ENCODE measurements at places on chromosomes 7 and 10.

GRCh38 chr7:106166651-106167342, 54.7 kb upstream of the SYPL1 start:
- peak; percentile 58 for DNase-seq

- no peak for DNase-seq
Measured at GRCh38 chr10:95454356-95454755, 106.8 kb downstream of the SORBS1 start.

GRCh38 chr10:133129071-133129858, 30.8 kb upstream of the KNDC1 start:
- DNase-seq: no peak

DNA sequence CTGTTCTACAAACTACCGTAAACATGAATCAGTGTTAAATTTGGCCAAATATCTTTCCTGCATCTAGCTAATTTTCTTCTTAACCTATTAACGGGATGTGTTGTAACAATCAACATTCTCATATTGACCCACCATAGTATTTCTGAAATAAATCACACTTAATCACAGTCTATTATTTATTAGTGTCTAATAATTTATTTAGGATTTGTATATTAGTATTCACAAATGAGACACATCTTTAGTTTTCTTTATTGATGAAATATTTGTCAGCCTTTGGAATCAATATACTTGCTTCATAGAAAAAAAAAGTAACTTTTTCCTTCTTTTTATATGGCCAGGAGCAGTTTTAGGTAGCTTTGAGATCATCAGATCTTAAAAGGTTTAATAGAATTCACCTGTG, 4.6 kb downstream of the GIMAP7 start:
- no peak for DNase-seq

- DNase-seq: peak; percentile 16
Measured at GRCh38 chr7:142556740-142557139, 192.5 kb upstream of the PRSS1 start.

- peak; percentile 47 for DNase-seq
Measured at GRCh38 chr7:128322040-128322643, 21.6 kb downstream of the RBM28 start.

- DNase-seq: no peak
Measured at GRCh38 chr10:7853226-7853842, 35.0 kb downstream of the TAF3 start.

DNA sequence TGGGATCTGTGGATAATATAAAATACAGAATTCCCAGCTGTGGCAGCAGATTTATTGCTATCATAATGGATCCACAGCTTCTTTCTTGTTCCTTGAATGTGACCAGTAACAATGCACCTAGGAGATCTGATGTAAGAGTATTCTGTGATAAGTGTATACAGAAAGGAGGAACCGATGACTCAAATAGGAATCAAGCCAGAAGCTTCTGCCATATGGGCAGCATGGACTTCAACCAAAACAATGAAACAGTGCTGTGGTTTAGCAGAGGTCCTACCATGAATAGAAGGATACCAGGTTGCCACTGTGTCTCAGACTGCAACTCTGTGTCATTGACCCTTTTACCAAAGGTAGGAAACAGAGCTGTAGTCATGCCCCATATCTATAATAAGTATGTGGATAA, 81.8 kb downstream of the PTPRZ1 start:
- DNase-seq: no peak

DNA sequence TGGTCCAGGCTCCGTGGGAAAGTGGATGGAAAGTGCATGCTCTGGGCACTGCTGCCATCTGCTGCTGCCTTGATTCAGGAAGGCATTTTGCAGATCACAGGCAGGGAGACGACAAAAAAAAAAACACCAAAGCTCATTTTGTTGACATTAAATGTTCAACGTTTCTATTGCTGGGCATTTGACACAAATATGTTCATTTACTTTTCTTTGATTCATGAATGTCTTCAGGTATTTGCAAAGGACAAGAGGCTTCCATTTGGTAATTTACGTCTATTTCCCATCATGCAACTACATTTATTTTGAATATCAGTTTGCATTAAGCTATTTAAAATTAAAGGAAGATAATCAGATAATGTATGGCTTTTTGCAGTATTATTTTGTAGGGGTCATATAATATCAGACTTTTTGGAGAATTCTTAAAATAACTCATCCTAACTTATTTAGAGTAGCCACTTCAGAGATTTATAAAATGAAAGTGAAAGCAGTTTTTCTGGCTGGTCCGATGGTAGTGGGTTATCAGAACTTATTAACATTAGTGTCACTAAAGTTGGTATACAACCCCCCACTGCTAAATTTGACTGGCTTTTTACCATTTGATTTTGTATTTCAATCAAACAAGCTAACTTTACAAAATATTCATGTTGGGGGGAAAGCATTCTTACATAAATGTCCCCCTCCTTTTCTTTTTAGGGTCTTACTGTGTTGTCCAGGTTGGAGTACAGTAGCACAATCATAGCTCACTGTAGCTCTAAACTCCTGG, 65.3 kb downstream of the PDIA4 start:
- peak; percentile 84 for DNase-seq

DNA sequence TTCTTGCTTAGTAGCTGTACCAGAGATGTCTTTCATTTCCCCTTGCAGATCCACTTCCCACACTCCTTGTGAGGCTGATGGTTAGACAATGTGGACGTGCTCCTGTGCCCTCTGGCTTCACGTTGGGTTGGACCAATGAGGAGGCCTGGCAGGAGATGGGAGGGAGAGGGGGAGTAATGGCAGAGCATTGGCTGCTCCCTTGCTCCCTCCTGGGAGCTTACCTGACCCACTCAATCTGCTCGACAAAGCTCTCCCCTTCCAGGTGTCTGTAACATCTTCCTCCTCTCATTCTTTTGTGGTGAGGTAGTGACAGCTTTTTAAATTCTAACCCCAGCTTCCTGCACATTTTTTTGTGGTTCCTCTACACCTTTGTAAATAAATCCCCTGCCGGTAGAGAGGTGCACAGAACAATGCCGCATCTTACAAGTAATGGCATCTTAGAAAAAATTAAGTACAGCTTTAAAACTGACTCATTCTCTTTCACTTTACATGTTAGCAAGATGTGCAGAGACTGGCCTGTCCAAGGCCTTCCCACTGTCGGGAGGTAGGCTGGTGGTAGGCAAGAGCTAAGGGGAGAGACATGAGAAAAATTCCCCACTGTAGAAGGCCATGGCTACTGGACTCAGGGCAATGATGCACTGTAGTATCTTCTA, 134.3 kb downstream of the HTR7 start:
- no peak for DNase-seq

DNA sequence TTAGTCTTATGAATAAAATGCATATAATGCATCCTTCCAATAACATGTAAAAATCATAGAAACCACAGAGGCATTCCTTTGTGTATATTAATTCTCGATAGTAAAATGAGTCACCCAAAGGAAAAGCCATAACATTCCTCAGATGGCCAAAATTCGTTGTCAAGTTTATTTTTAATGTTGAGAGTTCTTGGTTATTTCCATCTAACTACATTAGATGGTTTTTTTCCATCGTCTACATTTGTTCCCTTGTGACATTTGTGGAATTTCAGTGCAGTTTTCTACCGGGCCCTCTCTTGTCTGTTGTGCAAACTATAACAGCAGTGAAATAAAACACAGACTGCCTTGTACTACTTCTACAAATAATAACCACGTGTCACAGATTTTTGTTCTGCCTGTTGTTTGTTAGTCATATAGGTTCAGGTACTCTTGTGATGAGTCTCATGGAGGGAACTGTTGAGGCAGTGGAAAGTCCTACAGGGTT, 54.7 kb upstream of the CCAR1 start:
- DNase-seq: no peak

DNA sequence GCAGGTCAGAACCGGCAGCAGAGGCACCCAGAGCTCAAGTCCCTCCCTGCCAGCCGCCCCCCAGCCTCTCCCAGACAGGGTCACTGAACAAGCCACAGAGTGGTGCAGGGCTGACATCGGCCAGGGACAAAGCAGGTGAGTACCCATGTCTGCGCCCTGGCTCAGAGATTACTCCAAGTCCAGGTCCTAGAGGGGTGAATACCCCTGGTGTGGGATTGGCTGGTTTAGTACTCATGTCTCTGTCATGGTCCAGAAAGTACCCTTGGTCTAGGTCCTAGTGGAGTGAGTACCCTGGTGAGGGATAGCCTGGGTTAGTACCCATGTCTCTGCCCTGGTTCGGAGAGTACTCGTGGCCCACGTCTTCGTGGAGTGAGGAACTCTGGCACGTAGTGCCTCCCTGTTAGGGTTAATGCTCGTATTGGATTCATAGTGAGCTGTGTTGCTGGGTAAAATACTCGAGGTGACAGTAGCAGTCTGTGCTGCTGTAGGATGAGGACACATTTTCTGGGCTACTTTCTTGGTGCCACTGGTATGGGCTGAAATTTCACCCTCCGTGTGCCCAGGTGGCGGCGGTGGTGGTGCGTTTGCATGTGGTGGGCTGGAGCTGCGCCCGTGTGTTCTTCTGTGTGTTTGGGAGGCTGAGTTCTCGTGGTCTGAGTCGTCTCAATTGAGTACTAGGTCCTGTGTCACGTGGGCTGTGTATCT, 25.5 kb upstream of the KNDC1 start:
- DNase-seq: no peak

DNA sequence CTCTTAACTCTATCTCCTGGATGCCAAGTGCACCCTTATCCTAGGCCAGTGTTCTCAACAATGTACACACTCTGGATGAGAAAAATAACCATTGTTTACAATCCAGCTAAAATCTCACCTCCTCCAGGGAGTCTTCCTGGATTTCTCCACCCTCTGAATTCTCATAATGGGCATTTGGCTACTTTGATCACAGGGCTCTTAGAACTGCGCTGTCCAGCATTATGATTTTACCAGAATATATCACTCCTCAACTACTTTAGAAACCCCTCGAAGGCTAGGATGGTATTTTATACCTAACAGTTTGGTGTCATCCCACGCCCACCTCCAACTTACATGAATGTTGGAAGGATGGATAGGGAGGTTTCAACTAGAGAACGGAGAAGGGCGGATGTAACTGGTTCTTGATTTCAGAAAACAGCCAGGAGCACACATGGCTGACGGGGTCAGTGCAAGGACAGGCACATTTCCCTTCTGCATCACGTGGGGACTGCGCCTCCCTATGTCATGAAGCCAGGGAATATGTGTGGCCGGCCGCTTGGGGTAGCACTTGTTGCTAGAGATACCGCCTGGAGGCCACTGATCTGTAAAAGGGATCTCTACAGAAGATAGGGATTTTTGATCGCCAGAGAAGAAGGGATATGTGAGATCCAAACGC, 1.2 kb upstream of the ATP6V0E2 start:
- DNase-seq: peak; percentile 86

GRCh38 chr10:35661236-35661635, 19.1 kb upstream of the FZD8 start:
- DNase-seq: no peak

DNA sequence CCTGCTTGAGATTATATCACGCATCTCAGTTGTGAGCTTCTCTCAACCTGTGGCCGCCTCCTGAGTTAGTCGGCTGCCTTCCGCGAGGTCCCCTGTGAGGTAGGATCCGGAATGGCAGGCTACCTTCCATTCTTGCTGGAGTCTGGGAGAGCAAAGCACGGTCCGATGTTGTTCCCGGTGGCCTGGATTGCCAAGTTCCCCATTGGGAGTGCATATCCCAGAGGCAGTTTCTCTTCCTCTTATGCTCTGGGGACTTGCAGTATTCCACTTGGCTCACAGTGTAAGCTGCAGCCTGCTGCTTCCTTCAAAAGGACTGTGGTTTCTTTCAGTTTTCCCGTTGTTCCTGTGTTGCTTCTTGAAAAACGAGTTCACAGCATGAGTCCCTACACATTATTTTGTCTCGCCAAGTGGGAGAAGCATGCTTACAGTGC, 225.4 kb upstream of the ZWINT start:
- DNase-seq: no peak

- no peak for DNase-seq
Measured at GRCh38 chr10:3435671-3436070, 263.1 kb upstream of the PITRM1 start.

DNA sequence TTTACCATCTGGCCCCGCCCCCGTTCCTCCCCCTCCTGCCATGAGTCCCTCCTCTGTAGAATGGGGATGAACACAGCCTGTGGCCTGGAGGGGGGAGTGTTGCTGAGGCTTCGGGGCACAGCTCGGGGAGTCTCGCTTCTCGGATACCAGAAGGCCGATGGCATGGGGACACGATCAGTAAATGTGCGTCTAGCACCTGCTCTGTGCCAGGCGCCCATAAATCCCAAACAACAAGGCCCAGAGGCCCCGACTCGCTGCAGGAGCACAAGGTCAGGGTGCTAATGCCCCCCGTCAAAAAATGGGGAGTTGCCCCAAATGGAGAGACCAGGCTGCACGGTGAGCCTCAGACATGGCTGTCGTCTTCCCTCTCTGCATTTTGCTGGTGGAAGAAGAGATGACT, 40.7 kb downstream of the JAKMIP3 start:
- no peak for DNase-seq

DNA sequence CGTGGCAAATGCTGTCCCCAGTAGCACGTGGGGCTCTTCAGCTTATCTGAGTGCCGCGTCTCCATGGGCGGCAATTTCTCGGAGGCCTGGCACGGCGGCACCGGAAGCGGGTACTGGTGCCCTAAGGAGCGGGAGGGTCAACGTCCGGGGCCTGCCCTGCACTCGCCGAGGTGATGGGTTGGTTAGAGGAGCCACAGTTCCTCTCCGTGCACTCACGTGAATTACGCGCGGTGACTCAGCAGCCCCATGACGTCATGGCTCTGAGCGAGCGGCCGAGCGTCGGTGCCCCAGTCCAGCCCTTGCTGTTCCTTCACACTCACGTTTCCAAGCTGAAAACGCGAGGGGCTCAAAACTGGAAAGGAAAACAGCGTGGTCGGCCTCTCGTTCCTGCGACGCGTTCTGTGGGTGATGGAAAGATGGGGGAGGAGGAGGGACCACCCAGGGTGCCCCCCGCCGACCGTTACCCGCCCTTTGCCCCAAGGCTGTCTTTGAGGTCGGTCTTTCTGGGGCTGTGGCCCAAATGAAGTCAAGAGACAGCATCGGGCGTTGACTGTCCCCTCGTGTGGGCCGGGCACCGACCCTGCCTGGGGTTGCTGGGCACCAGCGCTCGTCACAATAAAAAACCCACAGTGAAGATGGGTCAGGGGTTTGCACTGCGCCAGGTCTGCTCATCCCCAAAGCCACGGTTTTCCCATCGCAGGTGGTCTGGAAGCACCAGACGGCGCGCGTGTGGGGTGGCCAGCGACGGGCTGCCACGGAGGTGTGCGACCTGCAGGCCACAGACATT, 70.4 kb upstream of the CFAP46 start:
- no peak for DNase-seq

DNA sequence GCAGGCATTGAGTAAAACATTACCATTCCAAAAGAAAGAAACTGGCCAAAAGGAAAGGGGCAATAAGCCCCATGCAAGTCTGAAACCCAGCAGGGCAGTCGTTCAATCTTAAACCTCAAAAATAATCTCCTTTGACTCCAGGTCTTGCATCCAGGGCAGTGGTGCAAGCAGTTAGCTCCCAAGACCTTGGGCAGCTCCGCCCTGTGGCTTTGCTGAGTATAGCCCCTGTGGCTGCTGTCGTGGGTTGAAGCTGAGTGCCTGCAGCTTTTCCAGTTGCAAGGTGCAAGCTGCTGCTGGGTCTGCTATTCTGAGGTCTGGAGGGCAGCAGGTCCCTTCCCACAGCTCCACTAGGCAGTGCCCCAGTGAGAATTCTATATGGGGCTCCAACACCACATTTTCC, 580.1 kb upstream of the AUTS2 start:
- DNase-seq: no peak
